Inflammatory macrophage treated with lipopolysaccharide for 4 hours (primary cell): ENCODE measurements at places on chromosomes 5 and 9.

- DNase-seq, result no peak
These were observed 14.2 kb downstream of the TAL2 start for GRCh38 chr9:105676351-105676923.

- peak; percentile 61 for DNase-seq
These were observed 54.1 kb downstream of the FER start for GRCh38 chr5:108801776-108802175.

- peak; percentile 44 for DNase-seq
These were observed 6.9 kb upstream of the ZBTB5 start for GRCh38 chr9:37471942-37472684.

GRCh38 chr5:127086589-127086988, 13.3 kb upstream of the C5orf63 start:
- DNase-seq, result no peak
